ENCODE measurements at places on chromosomes 11 and 22. TPM values are rescaled to one million over a fixed set of nuclear protein-coding genes. Genes with fewer than 3 reads are reported as not detected.

Gene SLC22A8
- not detected for total RNA-seq

GRCh38 chr11:74022546-74022945 lies 13.7 kb upstream of the UCP3 start:
- no peak for DNase-seq

Gene MMP10
- total RNA-seq: not detected

DNA sequence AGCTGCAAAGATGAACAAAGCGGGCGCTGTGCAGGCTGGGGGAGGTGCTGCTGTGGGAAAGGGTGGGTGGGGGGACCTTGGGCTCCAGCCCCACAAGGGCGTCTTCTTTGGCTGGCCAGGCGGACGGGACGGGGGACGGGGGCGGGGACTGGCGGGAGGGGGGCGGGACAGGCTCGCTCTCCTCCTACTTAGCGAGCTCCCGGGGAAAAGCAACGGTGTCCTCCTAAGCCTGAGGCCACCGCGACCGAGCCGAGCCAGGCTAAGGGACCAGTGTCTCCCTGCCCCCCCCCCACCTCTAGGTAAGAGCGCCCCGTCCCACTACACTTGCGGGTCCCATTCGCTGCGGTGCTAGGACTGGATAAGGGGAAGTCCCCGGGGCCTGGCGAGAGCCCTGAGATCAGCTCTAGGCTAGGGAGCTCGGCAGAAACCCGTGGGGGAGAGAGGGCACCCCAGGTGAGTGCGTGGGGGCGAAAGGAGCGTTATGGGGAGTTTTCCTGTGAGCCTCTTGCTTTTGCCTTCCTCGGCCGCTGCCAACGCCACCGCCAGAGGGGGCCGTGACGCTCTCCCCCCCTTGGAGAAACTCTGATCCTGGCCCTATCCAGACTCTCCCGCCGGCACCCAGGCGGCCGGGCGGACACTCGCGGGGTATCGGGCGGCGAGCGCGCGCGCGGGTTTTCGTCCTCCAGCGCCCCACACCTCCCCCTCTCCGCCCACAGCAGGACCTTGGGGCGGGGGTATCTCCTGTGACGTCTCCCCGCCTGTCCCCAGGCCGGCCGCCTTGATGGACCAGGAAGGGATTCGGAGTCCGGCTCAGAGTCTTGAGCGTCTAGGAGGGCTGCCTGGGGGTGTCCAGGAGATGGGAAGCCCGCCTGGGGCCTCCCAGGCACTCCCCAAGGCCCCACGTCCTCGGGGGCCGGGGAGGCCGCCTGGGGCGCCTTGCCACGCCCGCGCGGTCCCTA lies at the start of gene PHLDB1:
Gene PHLDB1 (plus strand): TSS at position 215 of the 959 bp plus-strand sequence. CDS start 6,222 bp downstream, outside the sequence.
- DNase-seq: no peak

Gene ANO5
- total RNA-seq: 10.4 TPM

DNA sequence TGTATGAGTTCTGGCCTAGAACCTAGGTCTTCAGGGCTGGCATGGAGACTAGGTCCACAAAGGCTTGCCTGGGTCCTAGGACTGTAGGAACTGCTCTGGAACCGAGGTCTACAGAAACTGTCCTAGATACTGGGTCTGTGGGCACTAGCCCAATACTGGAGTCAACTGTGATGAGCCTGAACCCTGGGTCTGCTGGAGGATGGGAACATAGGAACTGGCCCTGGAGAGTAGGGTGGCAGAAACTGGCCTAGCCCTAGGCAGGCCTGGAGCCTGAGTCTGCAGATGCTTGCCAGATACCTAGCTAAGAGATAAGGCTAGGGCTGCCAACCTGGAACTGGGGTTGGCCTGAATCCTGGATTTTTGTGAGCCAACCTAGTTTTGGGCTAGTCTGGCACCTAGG lies 19.2 kb upstream of the GLYATL2 start:
- DNase-seq: no peak

Gene GDPD4
- total RNA-seq: not detected

DNA sequence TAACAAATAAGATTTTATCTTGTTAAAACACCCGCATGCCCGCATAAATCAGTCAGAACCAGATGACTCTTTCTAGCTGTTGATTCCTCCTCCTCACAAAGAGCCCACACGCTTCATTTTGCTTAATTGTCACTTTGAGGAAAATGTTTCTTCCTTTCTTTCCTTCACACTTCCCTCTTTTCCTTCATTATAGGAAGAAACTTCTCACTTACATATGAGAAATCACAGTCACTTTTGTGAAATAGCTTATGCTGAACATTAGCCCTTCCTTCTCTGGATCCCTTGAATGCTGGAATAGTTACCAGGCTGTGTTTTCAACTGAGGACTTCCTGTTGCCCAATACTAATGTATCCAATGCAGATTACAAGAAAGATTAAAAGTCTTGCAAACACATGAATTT lies 5.8 kb downstream of the MS4A6E start:
- no peak for DNase-seq

Gene DDX6
- 98.9 TPM for total RNA-seq

DNA sequence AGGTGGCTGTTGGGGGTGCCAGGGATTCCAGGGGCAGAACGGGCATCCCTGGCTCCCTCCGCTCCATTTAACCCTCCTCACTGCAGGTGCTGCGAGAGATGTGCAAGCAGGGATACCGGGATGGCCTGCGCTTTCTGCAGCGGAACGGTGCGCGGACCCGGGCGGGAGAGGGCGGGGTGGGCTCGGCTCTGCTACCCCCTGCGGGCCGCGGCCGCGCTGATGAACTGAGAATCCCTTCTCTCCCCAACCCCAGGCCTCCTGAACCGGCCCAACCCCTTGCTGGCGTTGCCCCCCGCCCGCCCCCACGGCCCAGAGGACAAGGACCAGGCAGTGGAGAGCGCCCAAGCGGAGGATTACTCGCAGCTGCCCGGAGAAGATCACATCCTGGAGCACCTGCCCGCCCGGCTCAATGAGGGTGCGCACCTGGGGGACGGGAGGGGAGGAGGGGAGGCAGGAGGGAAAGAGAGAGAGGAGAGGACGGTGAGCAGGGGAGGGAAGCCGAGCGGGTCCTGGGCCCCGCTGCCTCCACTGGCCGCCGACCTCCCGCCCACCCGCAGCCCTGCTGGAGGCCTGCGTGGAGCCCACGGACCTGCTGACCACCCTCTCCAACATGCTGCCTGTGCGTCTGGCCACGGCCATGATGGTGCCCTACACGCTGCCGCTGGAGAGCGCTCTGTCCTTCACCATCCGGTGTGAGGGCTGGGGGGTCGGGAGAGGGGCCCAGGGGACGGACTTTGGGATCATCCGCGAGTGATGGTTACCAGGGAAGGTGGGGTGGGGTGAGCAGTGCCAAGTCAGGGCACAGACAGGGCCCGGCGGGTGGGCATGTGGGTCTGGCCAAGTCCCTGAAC lies 4.1 kb upstream of the CRACR2B start:
- no peak for DNase-seq

- DNase-seq: no peak
Measured at GRCh38 chr11:125289419-125290098, 125.0 kb downstream of the PKNOX2 start.

GRCh38 chr22:45771057-45771456 lies 99.4 kb downstream of the ATXN10 start:
- no peak for DNase-seq

DNA sequence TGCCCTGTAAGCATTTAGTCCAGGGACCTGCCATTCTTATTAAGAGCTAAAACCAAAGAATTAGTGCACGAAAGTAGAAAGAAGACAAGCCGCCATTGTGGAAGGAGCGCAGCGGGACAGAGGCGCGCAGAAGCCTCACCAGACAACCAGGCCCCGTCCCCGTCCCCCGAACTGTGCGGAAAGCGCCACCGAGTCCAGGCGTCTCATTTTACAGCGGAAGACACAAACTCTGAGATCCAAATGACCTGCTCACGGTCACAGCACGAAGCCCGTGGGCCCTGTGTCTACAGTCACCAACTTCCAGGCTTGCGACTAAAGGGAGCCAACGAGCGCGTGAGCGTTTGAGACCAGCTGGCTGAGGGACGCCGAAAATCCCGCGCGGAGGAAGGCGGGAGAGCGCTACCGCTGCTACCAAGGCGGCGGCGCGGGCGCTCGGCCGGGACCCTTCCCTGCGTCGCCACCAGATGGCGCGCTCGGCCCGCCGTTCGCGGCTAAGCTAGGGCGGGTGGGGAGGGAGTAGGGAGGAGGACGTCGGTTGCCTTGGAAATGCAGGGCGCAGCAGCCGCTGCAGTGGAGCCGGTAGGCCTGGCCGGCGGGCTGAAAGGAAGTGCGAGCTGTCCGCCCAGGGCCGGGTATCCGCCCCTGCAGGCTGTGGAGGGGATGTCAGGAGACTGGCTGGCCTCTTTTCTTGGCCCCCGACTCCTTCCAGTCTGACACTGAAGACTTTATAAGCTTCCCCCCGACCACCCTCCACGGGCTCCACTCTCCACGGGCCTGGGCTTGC lies 434 bp upstream of the CCDC83 start:
- peak; percentile 94 for DNase-seq

GRCh38 chr11:84260862-84261261 lies 974.7 kb upstream of the CCDC90B start:
- no peak for DNase-seq

- DNase-seq: peak; percentile 9
Measured at GRCh38 chr11:2775626-2776350, 76.0 kb upstream of the KCNQ1OT1 start.

DNA sequence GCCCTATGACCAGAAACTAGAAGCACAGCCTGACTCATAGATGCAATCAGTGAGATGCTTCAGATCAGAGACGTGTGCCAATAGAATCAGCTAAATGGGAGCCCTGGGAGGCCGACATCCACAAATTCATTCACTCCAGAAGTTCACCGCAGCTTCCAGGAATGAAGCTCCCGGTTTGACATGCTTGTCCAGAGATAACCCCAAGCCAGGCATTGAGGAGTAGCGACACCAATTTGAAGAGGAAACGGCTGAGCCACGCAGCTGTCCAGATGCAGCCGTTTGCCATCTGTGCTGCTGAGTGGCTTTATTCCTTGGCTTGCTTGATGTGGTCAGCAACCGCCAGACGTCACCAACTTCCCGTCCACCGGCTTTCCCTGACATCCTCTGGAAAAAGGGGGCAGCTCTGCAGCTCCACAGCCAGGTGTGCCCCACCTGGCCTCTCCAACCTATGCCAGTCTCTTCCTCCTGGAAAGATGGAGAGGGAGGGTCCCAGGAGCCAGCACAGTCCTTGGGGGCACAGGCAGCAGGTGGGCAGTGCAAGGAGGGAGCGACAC lies 123.9 kb upstream of the OPCML start:
- DNase-seq: no peak

Gene NTM
- 11.2 TPM for total RNA-seq

GRCh38 chr22:34294986-34295385 lies 374.7 kb upstream of the LARGE1 start:
- peak; percentile 25 for DNase-seq

DNA sequence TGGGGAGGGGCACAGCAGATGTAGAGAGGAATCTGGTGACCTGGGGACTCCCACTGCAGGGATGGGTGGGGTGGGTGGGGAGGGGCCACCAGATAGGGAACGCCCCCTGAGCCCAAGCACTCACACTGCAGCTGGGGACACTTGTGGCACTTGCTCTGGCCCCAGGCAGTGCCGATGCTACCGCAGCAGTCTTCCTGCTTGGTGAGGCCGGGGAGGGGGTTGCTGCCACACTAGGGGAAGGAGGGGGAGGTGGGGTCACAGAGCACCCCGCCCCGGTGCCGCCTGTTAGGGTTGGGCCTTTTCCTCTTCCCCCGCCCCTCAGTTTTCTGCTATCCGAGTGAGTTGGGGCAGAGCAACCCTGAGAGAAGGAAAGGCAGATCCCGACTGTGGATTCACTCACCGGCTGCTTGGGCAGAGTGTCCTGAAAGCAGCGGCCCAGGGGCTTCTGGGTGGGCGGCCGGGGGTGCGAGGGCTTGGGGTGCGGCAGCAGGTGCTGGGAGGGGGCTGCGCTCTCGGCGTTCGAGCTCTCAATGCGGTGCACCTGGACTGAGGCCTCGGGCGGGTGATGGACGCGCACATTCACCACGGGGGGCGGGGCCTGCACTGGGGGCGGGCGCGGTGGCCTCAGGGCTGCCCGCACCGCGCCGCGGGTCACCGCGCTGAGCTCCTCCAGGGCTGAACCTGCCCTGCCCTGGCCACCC lies 4.7 kb downstream of the LTBP3 start:
- DNase-seq: no peak

- no peak for DNase-seq
Measured at GRCh38 chr22:47615051-47615450, 852.6 kb downstream of the TBC1D22A start.

GRCh38 chr11:73467505-73467904 lies 91.3 kb downstream of the RELT start:
- DNase-seq: no peak

- peak; percentile 12 for DNase-seq
Measured at GRCh38 chr11:32891657-32892354, 805 bp upstream of the QSER1 start.

GRCh38 chr22:39371732-39372131 lies 21.9 kb downstream of the SYNGR1 start:
- no peak for DNase-seq

Gene HSCB
- total RNA-seq: 11.3 TPM

GRCh38 chr11:95414217-95414616 lies 183.2 kb upstream of the SESN3 start:
- no peak for DNase-seq

DNA sequence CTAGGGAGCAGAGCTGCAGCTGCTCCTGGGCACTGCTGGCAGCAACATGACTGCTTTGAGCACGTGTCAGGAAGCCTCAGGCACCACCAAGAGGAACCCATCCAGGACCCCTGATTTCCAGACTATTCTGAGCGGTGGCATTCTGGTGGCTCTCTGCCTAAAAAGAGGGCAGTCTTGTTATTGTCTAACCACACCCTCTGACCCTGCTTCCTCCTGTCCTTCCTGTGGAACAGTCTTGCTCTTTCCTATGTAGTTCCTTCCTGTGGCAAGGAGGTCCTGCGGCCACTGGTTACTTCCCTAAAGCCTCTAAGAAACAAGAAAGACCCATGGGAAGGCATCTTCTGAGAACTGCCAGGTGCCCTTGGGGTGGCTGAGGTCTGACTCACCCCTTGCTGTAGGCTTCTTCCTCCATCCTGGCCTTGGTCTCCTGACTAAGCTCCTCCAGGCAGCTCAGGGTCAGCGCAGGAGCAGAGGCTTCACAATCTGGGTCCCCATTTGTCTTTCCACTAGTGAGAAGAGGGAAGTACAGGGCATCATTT lies 13.1 kb upstream of the LYVE1 start:
- DNase-seq: no peak

Gene APOL4
- 3.4 TPM for total RNA-seq

Gene CNTN5
- 0.17 TPM for total RNA-seq

GRCh38 chr11:70192666-70193410 lies 10.3 kb upstream of the FADD start:
- peak; percentile 66 for DNase-seq

- DNase-seq: no peak
Measured at GRCh38 chr11:64093233-64094039, 57.7 kb downstream of the FLRT1 start.

Gene MTNR1B
- not detected for total RNA-seq

Gene ACAD8
- 29.7 TPM for total RNA-seq
